ENCODE measurements at places on chromosomes 12 and 14.

DNA sequence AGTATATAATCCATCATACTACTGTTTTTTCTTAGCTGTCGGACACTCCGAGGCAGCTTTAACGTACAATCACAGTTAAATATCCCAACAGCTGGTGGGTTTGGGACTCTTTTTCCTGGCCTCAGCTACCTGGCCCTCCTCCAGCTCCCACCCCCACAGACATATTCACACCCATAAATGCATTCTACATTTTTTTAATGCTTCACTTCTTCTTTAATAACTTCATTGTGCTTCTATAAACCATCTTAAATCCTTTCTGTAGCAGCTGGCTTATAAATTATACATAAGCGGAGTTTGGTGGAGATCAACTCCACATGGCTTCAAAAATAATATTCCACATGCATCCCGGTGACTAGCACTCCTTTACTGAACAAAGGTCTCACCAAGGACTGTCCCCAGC, 33.3 kb downstream of the TDG start:
- DNase-seq = no peak

GRCh38 chr14:69328317-69328716, 68.4 kb downstream of the GALNT16 start:
- DNase-seq = no peak

DNA sequence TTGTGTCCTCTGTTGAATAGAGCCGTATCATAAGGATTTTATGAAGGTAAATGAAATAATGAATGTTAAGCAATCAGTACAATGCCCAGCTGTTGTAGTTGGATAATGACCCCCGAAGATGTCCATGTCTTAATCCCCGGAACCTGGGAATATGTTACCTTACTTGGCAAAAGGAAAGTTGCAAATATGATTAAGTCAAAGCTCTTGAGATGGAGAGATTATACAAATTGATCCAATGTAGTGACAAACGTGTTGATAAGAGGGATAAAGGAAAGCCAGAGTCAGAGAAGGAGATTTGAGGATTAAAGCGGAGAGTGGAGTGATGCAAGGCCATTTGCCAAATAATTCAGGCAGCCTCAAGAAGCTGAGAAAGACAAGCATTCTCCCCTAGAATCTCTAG, 19.2 kb upstream of the MGAT4C start:
- DNase-seq = no peak

- DNase-seq = no peak
Measured at GRCh38 chr12:116161588-116161987, 115.9 kb downstream of the MED13L start.

GRCh38 chr14:90042496-90043252, 19.1 kb upstream of the KCNK13 start:
- no peak for DNase-seq

- DNase-seq = no peak
Measured at GRCh38 chr14:80572666-80573065, 361.4 kb upstream of the DIO2 start.

- DNase-seq = no peak
Measured at GRCh38 chr14:105141486-105142281, 26.9 kb downstream of the JAG2 start.

DNA sequence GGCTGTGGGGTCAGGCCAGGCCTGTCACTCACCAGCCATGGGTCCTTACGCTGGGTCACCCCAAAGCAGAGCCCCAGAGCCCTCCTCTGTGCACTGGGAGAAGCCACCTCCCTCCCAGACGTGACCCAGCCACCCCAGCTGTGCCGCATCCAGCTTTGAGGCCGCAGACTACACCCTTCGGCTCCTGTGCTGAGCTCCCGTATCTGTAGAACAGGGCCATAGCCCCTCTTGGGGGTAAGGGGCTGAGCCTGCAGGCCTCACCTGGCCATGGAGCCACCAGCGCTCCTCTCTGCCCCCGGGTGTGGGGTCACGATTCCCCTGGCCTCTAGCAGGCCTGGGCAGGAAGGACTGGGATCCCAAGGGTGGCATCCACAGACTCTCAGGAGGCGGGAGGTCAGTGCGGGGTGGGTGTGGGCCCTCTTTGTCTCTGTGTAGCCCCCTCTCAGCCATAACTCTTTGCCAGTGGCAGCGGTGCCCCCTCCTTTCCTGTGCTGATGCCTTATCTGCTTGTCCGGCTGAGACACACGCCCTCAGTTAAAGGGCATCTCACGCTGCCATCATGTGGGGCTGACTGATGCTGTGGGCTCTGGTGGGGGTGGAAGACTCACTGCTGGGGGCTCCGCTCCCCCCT, 16.3 kb downstream of the ASPG start:
- no peak for DNase-seq

DNA sequence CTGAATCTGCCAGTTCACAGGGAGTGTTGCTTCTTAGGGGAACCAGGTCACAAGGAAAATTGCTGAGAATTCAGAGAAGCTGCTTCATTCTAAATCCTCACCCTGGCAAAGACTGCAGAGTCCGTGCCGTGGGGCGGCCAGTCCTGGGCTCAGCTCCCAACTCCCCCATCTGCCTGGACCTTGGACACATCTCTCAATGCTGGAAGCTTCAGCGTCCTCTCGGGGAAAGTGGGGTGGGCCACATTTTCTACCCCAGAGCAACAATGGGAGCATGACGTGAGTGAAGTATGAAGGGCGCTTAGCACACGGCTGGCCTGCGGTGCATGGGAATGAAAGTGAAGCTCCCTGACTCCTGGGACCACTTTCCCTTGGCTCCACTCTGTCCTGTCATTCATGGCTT, 31.2 kb downstream of the HVCN1 start:
- DNase-seq = no peak

DNA sequence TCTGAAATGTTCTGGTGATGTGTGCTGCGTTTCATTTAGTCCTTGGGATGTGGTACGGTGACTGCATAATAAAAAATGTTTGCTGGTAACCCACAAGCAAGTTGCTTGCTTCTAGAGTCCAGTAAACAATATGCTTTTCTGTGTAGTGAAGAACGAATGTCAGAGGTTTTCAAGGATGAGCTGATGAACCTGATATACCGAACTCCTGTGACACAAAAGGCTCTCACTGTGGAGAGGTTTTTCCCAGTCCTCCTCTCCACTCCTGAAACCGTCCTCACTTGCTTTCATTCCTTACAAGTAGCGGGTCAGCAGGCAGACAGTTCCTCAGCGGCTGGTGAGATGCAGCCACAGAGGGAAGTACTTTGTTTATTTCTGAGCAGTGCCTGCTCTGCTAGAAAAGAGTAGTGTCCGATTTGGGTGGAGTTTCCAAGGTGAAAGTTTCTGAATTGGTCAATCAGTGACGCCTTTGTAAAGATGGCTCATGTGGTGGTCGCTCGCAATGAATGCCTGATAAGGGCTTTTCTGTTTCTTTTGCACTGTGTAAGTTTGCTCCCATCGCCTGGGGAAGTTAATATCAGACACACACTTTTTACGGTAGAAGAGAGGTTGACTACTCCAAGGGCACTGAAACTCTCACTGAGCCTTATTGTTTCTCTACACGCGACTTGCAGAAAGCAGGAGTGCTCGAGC, 3.0 kb downstream of the ETV6 start:
- no peak for DNase-seq

GRCh38 chr12:79766705-79767464, 76.1 kb upstream of the PAWR start:
- DNase-seq = no peak

DNA sequence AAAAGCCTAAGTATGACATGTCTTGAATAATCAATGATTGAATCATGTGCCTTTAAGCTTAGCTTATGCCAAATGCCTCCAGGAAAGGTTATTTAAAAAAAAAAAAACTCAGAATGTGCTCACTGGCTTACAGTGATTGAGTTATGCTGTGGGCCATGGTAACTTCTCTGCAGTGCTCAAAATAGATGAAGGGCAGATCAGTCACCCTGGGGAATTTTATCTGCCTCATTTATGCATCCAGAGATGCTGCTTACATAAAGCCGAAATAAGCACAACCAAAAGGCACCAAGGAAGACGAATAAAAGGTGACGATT, 118.7 kb upstream of the MDM1 start:
- DNase-seq = no peak

DNA sequence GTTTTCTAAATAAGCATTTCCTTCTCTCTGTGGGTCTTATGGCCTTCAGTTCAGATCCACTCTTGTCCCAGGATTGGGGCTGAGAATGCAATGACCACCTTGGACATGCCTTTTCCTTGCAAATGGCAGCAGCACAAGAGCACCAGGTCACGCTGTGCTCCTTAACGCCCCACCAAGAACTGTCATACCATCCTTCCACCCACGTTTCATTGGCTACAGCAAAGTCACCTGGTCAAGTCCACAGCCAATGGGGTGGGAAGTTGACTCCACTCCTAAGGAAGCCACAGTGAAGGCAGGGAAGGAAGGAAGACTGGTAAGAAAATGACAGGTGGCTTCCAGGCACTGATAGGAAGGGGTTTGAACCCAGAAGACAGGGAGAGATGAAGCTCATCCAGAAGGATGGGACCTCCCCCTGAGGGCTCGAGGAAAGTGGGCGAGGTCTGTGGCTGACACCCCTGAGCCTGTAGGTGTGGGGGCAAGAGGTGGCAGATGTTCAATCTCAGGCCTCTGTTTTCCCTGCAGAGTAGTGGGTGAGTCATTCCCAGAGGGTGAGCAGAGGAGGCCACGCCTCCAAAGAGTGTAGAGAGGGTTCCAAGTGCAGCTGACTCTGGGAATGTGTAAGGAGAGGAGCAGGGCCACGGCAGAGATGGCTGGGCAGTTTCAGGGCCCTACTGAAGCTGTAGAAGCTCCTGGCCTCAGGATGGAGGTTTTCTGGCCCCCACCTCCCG, 113.5 kb upstream of the VRK1 start:
- no peak for DNase-seq

DNA sequence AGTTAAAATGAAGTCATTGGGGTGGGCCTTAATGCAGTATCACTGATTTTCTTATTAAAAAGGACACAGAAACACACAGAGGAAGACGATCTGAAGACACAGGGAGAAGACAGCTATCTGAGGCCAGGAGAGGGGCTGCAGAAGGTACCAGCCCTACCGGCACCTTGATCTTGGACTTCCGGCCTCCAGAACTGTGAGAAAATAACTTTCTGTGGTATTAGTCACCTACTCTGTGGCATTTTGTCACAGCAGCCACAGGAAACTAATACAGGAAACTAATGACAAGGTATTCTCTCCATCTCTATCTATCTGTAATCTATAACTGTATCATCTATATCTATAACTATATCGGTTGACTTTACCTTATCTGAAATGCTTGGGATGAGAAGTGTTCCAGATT, 1149.5 kb downstream of the BCL11B start:
- DNase-seq = no peak

- DNase-seq = no peak
Measured at GRCh38 chr14:33938131-33938949, 12.5 kb downstream of the EGLN3 start.

DNA sequence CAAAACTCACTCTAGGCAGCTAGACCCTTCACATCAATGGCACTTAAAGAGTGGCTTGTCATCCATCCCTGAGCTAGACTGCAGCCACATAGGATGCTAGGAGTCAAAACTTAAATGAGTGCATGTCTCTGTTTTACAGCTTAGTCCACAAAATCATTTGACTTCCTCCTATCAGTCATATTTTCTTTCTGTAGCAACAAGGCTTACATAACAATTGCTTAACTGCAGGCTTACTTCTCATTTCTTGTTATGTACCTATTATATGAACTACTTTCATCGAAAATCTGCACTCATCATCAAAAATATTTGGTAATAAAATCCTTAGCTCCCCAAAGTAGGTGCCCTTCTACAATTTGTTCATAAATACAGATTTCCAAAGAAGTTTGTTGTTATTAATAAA, 30.1 kb downstream of the CLEC1A start:
- no peak for DNase-seq

- no peak for DNase-seq
Measured at GRCh38 chr14:56659964-56660551, 80.5 kb downstream of the TMEM260 start.

GRCh38 chr12:49643961-49644619, 20.7 kb downstream of the PRPF40B start:
- no peak for DNase-seq

DNA sequence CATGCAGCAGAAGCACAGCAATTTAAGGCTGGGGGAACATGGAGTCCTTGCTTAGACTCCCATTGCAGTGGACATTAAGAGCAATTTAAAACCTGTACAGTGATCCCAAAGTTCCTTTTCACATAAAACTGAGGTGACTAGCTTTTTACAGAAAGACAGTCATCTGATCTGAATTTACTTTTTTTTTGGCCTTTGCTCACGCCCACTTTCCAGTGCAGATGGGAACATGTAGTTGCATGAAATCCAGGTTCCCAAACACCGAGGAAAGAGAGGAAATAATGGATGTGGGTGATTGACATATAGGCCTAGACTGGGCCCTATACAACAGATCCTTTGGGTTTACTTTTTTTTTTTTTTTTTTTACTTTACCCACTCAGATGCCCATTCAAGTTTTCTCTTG, 126.4 kb upstream of the PTPRB start:
- no peak for DNase-seq

DNA sequence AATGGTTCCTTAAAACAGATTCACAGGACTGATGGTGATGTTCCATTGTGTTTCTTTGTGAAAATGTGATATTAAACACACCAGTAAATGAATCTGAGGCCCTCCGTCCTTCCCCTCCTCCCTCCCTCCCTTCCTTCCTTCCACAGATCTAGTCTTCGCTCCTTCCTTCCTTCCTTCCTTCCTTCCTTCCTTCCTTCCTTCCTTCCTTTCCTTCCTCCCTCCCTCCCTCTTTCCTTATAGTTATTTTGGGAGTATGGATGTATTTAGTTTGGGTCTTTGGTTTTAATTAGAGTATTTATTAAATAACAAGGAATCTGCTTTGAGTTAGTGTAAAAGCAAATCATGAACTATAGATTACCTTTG, 410.8 kb downstream of the PCNX1 start:
- no peak for DNase-seq

DNA sequence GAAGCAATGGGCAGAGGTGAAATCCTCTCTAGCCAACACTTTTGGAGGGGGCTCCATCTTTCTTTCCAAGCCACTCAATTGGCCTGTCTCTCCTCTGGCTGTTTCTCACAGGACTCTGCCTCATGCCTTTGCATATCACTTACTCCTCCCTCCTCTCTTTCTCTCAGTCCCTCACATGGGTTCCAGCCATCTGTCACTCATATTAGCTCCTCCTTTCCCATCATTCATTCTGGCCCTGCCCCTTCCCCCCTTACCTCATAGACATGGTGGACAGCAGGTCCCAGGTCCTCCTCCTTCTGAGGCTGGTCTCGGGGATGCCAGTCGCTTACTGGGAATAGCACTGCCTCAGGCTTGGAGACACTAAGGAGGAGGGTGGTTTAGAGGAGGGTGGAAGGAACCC, 16.6 kb upstream of the ZNF385A start:
- no peak for DNase-seq

- no peak for DNase-seq
Measured at GRCh38 chr14:31895206-31895605, 181.9 kb upstream of the ARHGAP5 start.

All from T-helper 2 cell (primary cell).